Heart right ventricle (tissue), 16 donors: ENCODE measurements at places on chromosomes 11 and 22. TPM values are rescaled to one million over a fixed set of nuclear protein-coding genes. Genes with fewer than 3 reads are reported as not detected.

DNA sequence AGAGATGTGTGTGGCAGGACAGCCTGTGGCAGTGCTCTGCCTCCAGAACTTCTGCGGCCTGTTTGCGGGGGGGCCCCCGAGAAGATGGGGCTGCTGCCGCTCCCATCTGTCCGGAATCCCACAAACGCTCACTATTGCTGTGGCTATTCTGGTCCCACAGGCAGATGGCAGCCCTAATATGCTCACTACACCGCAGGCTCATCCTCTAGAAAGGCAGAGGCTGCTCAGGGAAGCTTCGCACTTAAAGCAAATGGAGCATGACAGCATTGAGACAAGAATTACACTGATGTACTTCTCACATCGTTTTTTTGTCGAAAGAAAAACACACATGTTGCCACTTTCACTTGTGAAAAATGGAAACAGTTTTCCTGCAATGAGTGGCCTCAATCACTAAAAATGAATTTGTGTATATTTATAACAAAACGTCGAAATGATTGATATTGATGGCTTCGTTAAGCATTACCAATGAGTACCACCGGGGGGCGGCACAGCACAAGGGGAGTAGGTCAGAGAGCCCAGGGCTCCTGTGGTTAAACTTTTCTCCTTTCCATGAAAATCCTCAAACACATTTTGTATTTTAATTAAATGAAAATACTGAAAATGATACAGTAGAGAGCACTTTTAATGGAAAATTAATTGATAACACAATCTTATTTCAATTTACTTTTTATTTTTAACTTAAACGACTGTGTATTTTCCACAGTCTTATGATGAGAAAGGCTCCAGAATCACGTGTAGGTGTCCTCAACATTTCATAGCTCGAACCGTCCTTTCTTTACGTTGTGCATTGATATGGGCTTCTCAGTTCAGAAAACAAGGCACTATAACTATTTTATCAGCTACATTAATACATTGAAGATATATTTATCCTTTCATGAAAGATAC is 69.1 kb downstream of the CTTN start:
- no peaks in the 10 kb centered on the region for H3K36me3 ChIP-seq
- no peak overlapping the region for H3K27ac ChIP-seq
- H3K27me3 ChIP-seq = peaks cover 2% of the 10 kb centered on the region
- H3K4me1 ChIP-seq = peaks cover 6% of the 10 kb centered on the region
- H3K4me3 ChIP-seq = no peak overlapping the region

The UBQLNL gene
- not detected for total RNA-seq

The ABCC8 gene
- total RNA-seq = 6.2 TPM

The WNT11 gene
- 9.6 TPM for total RNA-seq

GRCh38 chr11:69480547-69481392 is 693 bp upstream of the LINC01488 start:
- peaks cover 35% of the 10 kb centered on the region for H3K4me1 ChIP-seq
- H3K27me3 ChIP-seq = no peaks in the 10 kb centered on the region
- H3K27ac ChIP-seq = peak overlapping the region; percentile 79
- H3K4me3 ChIP-seq = no peak overlapping the region

- peaks cover 4% of the 10 kb centered on the region for H3K27me3 ChIP-seq
- H3K4me3 ChIP-seq = peak within 1 kb of the TSS; percentile 64
- no peaks in the 10 kb centered on the region for H3K36me3 ChIP-seq
- H3K4me1 ChIP-seq = no peaks in the 10 kb centered on the region
- H3K27ac ChIP-seq = peak within 1 kb of the TSS; percentile 51
Observed at GRCh38 chr11:101583251-101584128, at the start of gene TRPC6. TSS of gene TRPC6 (minus strand) at chr11:101584007. CDS start at chr11:101583503, 504 bp downstream.
